Heart right ventricle (tissue), 16 donors: ENCODE measurements at places on chromosomes 4 and X. TPM values are rescaled to one million over a fixed set of nuclear protein-coding genes. Genes with fewer than 3 reads are reported as not detected.

Gene GPRASP1
- polyA plus RNA-seq: 7.4 TPM

Gene BOD1L1
- polyA plus RNA-seq: 15.4 TPM

Gene BMX
- polyA plus RNA-seq: 2.6 TPM

DNA sequence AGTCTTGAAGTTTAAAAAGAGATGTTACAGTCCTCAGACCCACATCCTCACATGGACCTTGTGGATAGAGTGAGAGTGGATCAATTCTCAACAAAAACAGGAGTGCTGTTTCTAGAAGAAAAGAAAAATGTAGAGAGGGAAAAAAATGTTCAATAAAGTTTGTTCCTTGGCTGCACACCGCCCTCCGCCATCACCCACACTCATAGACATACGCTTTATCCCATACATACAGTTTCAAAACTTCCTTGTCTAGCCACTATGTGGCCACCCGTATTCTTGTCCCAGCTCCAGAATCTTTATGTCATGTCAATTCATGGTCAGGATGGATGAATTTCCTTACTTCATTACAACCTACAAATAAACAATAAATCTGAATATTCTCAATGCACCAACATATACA, 23.5 kb upstream of the ELF2 start:
- no peak overlapping the region for H3K27ac ChIP-seq
- no peak for DNase-seq

- no peaks in the 10 kb centered on the region for H3K36me3 ChIP-seq
- no peak overlapping the region for H3K4me3 ChIP-seq
Observed at GRCh38 chr4:176587920-176588319, 204.8 kb downstream of the VEGFC start.

DNA sequence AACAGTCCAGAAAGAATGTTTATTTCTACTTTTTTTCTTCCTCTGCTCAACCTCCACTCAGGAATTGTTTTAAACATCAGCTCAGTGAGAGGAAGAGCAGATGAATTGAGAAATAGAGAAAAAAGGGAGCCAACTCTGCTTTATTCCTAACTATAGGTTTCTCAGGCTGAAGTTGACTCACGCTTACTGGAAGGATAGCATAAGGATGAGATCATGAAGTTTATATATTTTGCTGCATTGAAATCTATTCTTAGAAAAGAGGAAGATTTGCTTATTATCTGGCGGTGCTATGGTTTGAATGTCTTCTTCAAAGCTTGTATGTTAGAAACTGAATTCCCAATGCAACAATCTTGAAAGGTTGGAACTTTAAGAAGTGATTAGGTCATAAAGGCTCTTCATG, 1673.4 kb upstream of the PCDH7 start:
- no peaks in the 10 kb centered on the region for H3K36me3 ChIP-seq
- no peak overlapping the region for H3K27ac ChIP-seq
- H3K27me3 ChIP-seq: no peaks in the 10 kb centered on the region
- H3K4me3 ChIP-seq: no peak overlapping the region

DNA sequence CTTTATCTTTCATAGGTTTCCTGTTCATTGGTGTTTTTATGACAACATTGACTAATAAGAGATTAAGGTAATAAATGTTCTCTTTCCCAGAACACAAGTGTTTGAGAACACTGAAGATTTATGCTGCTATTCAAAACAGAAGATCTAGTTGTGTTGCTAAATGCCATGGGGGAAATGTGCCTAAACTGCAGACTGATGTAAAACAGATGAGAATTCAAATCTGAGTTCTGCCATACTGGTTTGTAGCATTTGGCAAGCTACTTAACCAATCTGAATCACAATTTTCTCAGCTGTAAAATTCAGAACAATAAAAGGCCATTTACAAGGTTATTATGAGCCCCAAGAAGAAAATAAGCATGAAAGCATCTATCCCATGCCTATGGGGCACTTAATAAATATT, 2.3 kb downstream of the SLC10A6 start:
- no peak overlapping the region for H3K4me3 ChIP-seq
- DNase-seq: no peak
- H3K27ac ChIP-seq: no peak overlapping the region
- no peaks in the 10 kb centered on the region for H3K27me3 ChIP-seq
